ENCODE measurements at places on chromosomes 5 and 9.
A peak's percentile ranks its signal among the peaks of the same experiment; 100 is the strongest.

DNA sequence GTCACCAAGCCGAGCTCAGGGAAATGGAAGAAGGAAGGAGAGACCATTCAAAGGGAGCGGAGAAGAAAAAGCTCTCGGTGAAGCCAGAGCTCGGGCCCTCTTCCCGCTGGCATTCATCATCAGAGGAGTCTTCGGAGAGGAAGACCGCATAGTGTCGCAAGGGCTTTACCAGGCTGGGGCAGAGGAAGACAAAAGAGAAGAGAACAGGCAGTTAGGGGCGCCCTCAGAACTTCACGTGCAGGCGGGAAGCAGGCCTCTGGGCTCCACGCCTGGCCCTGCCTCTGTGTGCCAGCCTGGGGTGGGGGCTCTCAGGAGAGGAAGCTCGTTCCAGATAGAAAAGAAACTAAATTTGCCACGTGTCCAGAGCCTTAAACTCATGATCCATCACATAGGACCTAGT, 31.7 kb downstream of the CRB2 start:
- DNase-seq = no peak

- peak; percentile 48 for DNase-seq
These were observed 13.6 kb downstream of the ARHGAP26 start for GRCh38 chr5:142783601-142784341.

DNA sequence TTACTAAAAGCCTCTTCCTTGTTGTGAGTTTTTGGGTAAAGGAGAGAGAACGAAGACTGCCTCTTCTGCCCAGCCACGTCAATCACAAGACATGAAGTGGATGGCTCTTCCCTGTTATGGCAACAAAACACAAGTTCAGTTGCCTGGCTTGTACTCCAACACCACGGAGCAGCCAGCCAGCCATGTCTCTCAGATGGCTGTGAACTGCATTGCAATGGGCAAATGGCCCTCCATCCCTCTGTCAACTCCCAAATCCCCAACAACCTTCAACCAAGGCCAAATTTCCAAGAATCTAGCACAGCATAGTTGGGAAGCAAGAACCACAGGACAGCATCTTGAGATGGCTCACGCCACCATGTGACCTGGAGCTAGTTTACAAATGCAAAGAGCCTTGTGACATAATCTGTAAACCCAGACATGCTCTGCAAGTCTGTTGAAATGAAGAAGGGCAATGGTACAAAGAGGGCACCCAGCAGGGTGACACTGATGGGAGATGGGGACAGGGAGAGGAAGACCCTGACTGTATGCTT, 53.9 kb downstream of the ZNF366 start:
- no peak for DNase-seq

DNA sequence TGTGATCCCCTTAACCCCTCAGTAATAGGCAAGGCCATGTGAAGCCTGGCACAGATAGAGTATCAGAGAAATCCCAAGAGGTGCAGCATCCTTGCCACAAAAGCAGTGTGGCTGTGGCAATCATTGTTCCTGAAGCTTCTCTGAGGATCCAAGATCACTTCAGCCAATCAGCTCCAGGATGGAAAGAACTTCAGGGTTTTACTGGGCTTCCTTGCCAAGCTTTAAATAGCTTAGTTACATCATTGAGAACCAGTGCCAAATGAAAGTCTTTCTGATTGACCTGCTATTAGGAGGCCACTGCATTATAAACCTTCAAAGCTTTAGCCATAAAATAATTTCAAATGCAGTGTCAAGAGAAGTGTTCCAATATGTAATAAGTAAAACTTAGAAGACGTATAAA, 430.6 kb downstream of the PIK3R1 start:
- no peak for DNase-seq

GRCh38 chr5:34015120-34015822, 7.4 kb upstream of the AMACR start:
- no peak for DNase-seq

GRCh38 chr5:135491552-135492318, 39.6 kb upstream of the TIFAB start:
- DNase-seq = no peak

- DNase-seq = no peak
These were observed 50.2 kb upstream of the DAB2IP start for GRCh38 chr9:121601194-121601593.

- no peak for DNase-seq
These were observed 356.7 kb downstream of the TMEM167A start for GRCh38 chr5:82720213-82721086.

GRCh38 chr5:10593531-10594181, 29.8 kb downstream of the ANKRD33B start:
- DNase-seq = no peak

- DNase-seq = peak; percentile 34
These were observed 518.6 kb downstream of the TLE4 start for GRCh38 chr9:80090317-80090716.

- DNase-seq = no peak
These were observed 19.0 kb downstream of the ATOX1 start for GRCh38 chr5:151739395-151739794.

- no peak for DNase-seq
These were observed 26.2 kb downstream of the NREP start for GRCh38 chr5:111730659-111731382.

DNA sequence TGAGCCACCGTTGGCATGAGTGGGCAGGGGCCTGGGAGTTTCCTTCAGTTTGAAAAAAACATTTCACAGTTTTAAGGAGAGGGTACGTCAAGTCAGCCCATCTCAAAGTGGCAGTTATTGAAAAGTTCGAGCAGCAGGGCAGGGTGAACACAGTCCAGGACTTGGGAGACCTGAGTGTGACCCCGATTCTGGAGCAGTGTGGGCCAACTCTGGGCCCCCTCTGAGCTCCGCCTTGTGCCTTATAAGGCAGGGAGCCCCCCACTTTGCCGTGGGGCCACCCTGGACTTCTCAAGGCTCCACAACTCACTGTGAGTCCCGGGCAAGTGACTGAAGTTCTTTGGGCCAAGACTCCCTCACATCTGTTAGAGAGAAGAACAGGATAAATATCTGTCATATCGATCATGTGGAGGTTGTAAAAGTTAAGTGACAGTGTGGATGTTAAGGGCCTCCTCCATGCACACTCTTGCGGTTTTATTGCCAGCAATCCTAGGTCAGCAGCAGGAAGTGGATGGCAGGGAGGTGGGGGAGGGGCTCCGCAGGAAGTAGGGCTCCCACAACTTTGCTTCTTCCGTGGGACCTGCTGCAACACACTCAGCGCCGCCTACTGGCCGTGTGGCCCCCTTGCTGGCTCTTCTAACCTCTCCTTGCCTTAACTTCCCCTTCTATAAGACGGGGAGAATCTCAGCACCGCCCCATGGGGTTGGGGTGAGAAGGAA, 38.4 kb downstream of the HRH2 start:
- DNase-seq = peak; percentile 20

GRCh38 chr5:172421-172820, 18.9 kb upstream of the LRRC14B start:
- no peak for DNase-seq

DNA sequence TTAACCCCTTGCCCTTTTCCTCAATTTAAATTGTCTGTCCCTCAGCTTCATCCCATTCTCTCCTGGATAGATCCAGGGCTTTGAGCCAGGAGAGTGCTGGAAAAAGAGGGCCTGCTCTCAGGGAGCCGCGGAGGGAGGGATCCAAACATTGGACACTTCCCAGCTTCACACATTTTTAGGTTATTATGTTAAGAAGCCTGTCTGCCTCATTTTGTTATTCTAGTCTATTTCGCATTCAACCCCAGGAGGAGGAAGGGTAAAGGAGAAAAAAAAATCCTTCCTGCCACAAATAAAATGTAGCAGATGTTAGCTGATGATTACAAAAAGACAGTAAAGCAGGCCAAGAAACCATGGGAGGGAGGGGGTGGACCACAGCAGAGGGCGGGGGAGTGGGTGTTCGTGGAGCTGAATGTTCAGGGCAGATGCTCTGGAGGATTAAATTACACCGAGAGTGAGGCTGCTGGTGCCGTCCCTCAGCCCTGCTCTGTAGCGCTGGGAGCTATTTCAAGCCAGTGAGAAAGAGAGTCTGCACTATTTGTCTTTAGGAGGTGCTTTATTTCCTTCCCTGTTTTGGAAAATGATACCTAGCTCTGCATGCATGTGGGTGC, 60.6 kb upstream of the ZFR start:
- peak; percentile 78 for DNase-seq

DNA sequence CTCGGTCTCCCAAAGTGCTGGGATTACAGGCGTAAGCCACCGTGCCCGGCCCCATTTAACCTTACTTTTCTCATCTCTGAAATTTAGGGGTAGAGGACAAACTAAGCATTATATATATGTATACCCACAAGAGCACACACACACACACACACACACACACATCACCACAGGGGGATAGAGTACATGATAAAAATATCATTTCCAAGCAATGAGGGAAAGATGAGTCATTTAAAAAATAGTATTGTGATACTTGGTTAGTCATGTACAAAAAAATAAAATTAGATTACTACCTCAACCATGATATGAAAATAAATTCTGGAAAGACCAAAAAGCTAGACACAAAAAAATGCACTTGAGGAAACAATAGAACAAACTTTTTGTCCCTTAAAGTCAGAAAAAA, 67.2 kb downstream of the CDH18 start:
- no peak for DNase-seq

DNA sequence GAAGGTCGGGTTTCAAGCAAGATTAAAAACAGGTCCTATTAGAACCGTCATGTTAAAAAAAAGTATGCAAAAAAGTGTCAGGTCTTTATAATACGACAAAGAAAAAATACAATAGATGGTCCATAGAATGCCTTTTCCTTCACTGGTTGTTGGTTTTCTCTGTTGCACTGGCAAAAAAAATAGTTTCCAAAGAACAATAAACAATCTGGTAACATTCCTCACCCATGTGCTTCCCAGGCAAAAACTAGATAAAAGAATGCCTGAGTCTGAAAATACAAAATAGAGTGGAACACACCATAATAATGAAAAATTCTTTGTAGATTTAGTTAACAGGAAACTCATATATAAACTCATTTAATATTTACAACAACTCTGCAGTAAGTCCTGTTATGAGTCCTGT, 590.0 kb upstream of the DMAC1 start:
- no peak for DNase-seq

DNA sequence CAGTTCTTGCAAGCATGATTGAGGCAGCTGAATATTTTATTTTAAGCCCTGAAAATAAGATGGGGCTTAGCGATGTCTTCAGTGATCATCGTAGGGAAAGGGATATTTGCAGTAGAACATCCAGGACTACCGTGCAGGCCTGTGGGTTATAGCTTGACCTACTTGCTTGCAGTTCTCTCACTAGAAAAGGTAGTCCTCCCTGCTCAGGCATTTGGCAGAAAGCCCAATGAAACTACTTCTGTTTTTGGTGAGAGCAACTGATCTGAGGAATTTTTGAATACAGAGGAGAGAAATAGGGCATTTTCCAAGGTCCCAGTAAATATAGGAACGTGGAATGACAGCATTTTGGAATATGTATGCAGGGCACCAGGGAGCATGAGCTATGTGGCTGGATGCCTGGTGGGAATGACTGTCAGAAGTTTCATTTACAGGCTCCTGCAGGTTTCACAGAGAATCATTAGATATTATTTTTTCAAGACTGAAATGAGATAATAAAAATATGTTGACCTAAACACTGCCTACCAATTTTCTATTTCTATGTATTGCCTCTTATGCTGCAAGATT, 417.9 kb upstream of the ACTBL2 start:
- no peak for DNase-seq

DNA sequence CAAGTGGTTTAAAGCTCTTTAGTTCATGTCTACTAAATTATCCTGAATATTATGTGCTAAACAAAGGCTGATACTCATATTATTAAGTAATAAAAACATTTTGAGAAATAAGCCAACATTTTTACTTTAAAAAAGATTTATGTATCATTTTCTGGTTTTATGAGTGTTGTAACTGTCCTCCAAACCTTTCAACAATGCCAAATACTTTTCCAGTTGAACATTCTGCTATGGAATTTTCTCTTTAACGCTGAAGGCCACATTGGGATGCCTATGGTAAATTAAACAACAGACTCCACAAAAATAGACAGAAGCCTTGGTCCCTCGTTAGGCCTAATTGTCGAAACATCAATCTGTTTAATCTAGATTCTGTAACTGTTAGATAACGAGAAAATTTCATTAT, 131.3 kb downstream of the GLIS3 start:
- DNase-seq = no peak

GRCh38 chr9:132135456-132135855, 26.4 kb upstream of the NTNG2 start:
- DNase-seq = no peak

DNA sequence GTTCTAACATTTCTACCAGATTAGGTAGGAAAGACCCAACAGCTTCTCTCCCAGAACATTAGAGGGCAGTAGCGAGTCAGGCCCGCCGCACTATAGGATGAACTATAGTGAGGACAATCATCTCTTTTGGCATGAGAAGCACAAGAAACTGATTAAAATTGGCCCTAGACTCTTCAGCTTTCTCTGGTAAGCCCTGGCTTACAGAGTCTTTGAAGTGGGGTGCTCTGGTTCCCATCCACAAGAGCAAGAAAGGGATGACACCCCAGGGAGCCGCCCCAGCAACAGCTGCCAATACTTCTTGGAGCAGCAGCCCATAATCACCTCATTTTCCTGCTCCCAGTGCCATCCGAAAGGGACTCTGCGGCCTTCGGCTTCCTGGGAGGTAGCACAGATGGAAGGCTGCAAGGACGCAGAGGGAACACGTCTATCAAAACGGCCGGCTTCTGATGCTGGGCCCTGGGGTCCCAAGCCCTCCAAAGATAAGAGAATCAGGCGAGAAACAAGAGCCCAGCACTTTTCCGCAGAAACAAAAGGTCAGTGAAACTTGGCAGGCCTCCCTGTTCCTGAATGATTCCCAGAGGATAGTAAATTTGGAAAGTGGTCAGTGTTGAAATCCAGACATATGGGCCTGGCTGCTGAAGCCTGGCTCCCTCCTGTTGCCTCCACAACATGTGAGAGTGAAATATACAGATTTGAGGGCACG, 69.3 kb downstream of the HSD17B3 start:
- peak; percentile 67 for DNase-seq

GRCh38 chr5:109757490-109757889, 67.8 kb downstream of the MAN2A1 start:
- no peak for DNase-seq

GRCh38 chr9:91359083-91359482, 2.6 kb downstream of the AUH start:
- DNase-seq = no peak

- peak; percentile 55 for DNase-seq
These were observed 2.1 kb downstream of the CCNO start for GRCh38 chr5:55231029-55231918.

DNA sequence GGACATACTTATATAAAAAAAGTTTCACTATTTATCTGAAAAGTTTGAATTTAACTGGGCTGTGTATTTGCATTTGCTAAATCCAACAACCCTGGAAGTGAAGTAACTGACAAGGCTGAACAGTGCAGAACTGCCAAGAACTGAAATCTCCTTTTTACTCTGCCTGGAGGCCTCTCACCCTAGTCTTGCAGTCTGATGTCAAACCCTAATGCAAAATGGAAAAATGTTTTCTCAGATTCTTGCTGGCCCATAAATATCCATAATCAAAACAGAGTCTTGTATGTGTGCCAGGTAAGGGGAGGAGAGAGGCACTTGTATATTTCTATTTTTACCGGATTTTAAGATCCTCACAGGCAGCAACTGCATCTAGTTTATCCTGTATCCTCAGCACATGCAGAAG, 432.7 kb upstream of the KLF4 start:
- DNase-seq = no peak

Data from brain (organoid and tissue), 16 donors.